MCF 10A (cell line): ENCODE measurements at places on chromosomes 1 and 21.

- no peaks in the 10 kb centered on the region for H3K4me1 ChIP-seq
- H3K4me3 ChIP-seq = no peak within 1 kb of the TSS
- no peaks in the 10 kb centered on the region for H3K36me3 ChIP-seq
- H3K27ac ChIP-seq = no peak within 1 kb of the TSS
- no peaks in the 10 kb centered on the region for H3K27me3 ChIP-seq
These were observed at the start of gene C1QC for GRCh38 chr1:22643381-22643780. TSS of gene C1QC (plus strand) at chr1:22643633. CDS start at chr1:22644024, 391 bp downstream.

GRCh38 chr21:17523007-17523451 is 10.2 kb downstream of the CXADR start:
- H3K27me3 ChIP-seq = no peaks in the 10 kb centered on the region
- peaks cover 11% of the 10 kb centered on the region for H3K4me1 ChIP-seq
- no peak overlapping the region for H3K4me3 ChIP-seq
- no peak overlapping the region for H3K27ac ChIP-seq
- DNase-seq = peak; percentile 27

GRCh38 chr1:2494323-2494693 is 18.2 kb downstream of the PLCH2 start:
- H3K4me3 ChIP-seq = peak overlapping the region; percentile 25
- peak overlapping the region; percentile 23 for H3K27ac ChIP-seq
- H3K36me3 ChIP-seq = peaks cover 25% of the 10 kb centered on the region
- peak; percentile 84 for DNase-seq

DNA sequence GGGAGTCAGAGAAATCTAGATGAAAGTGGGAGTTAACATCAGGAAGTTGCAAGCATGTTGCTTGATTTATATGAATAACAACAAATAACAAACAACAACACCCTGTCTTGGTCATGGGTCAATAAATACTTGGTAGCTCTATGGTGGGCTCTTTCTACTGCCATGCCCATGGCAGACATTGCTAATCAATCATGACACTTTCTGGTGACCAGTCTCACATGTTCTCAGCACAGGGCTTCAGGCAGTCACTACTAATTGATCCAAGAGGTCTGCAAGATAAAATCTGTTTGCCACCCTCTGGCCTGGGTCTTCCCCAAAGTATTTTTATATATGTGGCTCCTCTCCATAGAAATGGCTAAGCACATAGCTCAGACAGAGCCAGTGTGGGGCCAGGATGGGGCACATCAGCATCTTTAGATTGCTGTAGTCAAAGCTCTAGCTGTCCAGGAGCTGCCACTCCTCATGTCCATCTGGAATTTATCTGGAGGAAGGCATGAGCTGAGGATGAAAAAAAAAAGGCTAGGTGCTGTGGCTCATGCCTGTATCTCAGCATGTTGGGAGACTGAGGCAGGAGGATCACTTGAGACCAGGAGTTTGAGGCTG is 51.2 kb downstream of the STUM start:
- DNase-seq = no peak
- H3K36me3 ChIP-seq = no peaks in the 10 kb centered on the region
- H3K27ac ChIP-seq = no peak overlapping the region
- H3K27me3 ChIP-seq = peaks cover 9% of the 10 kb centered on the region

DNA sequence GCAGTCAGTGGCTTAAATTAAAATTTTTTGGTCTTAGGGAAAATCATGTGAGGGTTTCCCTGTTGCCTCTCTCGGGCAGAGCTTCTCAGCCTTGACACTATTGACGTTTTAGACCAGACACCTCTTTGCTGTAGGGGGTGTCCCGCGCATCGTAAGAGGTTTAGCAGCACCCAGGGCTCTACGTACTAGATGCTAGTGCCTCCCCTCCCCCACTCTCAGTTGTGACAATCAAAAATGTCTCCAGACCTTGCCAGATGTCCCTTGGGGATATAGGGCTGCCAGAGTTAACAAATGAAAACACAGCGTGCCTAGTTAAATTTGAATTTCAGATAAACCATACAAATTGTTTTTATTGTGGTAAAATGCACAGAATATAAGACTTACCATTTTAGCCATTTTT is 293.3 kb downstream of the DISC1 start:
- no peaks in the 10 kb centered on the region for H3K36me3 ChIP-seq
- H3K27ac ChIP-seq = no peak overlapping the region
- no peaks in the 10 kb centered on the region for H3K27me3 ChIP-seq
- H3K4me1 ChIP-seq = peaks cover 33% of the 10 kb centered on the region
- no peak overlapping the region for H3K4me3 ChIP-seq

GRCh38 chr1:115251856-115252255 is 86.2 kb downstream of the NGF start:
- no peak overlapping the region for H3K4me3 ChIP-seq
- DNase-seq = peak; percentile 47
- no peaks in the 10 kb centered on the region for H3K27me3 ChIP-seq
- H3K36me3 ChIP-seq = no peaks in the 10 kb centered on the region
- H3K27ac ChIP-seq = peak overlapping the region; percentile 90

- peaks cover 41% of the 10 kb centered on the region for H3K36me3 ChIP-seq
- H3K4me3 ChIP-seq = no peak overlapping the region
- H3K27ac ChIP-seq = no peak overlapping the region
- no peak for DNase-seq
- no peaks in the 10 kb centered on the region for H3K4me1 ChIP-seq
These were observed 67.1 kb downstream of the PTPRU start for GRCh38 chr1:29303201-29304024.

GRCh38 chr21:36854391-36854790 is 112.1 kb downstream of the HLCS start:
- DNase-seq = peak; percentile 53
- no peaks in the 10 kb centered on the region for H3K27me3 ChIP-seq
- no peak overlapping the region for H3K27ac ChIP-seq

GRCh38 chr1:174812016-174812415 is 187.7 kb upstream of the CACYBP start:
- H3K4me3 ChIP-seq = no peak overlapping the region
- H3K36me3 ChIP-seq = no peaks in the 10 kb centered on the region
- H3K27ac ChIP-seq = no peak overlapping the region
- no peak for DNase-seq

DNA sequence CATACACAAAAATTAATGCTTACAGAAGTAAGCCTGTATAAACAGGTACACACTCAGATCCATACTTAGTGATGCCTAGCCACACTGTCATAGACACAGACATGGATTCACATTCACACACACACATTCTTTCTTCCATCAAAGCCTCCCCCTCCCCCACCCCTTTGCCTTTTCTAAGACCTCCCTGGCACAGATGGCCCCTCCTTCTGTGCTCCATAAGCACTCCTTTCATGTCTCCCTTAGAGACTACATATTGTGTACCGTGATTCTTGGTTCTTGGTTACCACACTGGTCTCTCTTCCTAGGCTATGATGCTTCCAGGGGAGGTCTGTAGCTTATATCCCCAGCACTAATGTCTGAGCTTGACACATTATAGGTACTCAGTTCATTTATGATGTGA is 2.0 kb upstream of the NHLH2 start:
- H3K36me3 ChIP-seq = no peaks in the 10 kb centered on the region
- H3K27me3 ChIP-seq = peaks cover 28% of the 10 kb centered on the region
- no peaks in the 10 kb centered on the region for H3K4me1 ChIP-seq
- H3K27ac ChIP-seq = no peak overlapping the region
- no peak for DNase-seq

GRCh38 chr1:66373157-66373591 is 160.8 kb upstream of the SGIP1 start:
- no peaks in the 10 kb centered on the region for H3K27me3 ChIP-seq
- peaks cover 58% of the 10 kb centered on the region for H3K36me3 ChIP-seq
- DNase-seq = no peak
- peaks cover 8% of the 10 kb centered on the region for H3K4me1 ChIP-seq
- no peak overlapping the region for H3K27ac ChIP-seq

DNA sequence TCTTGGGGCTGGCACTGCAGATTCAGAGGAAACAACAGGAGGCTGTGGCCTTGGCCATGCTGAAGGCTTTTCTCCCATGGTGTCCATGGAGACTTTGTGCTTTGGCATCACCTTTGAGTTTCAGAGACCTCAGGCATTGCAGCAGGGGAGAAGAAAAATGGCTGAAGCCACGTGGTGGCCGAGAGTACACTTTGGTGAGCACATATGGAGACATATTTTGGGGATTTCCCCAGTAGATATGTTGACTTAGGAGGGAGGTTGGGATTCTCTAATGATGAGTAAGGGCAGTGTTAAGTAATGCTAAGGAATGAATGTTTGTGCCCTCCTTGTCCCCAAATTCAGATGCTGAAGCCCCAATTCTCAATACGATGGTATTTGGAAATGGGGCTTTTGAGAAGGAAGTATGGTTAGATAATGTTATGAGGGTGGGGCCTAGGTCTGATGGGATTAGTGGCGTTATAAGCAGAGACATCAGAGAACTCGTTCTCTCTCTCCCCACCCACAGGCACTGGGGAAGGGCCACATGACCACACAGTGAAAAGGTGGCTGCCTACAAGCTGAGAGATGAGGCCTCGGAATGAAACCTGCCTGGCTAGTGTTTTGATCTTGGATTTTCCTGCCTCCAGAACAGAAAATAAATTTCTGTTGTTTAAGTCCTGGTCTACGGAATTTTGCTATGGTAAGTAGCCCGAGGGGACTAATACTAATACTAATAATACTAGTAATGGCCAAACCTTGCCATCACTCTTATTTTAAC is 98.6 kb downstream of the TBX19 start:
- H3K27me3 ChIP-seq = no peaks in the 10 kb centered on the region
- H3K4me1 ChIP-seq = peaks cover 7% of the 10 kb centered on the region
- peak; percentile 73 for DNase-seq
- no peaks in the 10 kb centered on the region for H3K36me3 ChIP-seq
- H3K4me3 ChIP-seq = no peak overlapping the region
- H3K27ac ChIP-seq = no peak overlapping the region

DNA sequence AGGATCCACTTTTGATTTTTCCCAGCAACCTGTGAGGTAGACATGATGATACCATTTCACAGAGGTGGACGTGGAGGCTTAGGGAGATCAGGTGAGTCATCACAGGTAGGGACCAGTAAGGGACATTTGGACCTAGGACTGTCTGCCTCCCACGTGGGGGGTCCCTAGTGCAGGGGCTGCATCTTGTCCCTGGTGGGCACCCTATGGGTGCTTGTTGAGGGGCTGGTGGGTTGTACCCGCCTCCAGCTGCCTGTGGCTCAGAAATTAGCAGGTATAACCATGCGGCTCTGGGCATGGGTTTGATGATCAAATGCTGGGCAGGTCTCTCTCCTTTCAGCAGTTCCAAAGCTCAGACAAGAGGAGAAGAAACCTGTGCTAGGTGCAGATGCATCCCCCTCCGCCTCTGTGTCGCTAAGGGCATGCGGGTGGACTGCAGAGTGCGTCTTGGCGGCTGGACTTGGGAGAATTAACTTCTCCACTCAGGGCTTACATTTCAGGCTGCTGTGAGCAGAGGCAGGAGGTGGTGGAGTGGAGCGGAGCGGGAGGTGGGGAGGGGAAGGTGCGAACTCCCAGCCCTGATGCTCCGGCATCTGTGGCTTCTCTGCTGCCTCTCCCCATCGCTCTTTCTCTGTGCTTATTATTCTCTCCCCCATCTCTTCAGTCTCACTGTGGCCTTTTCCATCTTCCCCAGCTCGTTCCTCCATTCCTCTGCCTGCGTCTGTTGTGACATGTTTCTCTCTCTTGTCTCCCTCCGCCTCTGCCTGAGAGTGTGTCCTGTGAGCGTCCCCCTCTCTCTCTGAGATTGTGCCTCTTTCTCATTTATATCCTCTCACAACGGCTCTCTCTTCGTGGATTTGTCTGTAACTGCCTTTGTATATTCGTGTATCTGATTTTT is 146.8 kb downstream of the PTPRU start:
- no peak overlapping the region for H3K27ac ChIP-seq
- H3K36me3 ChIP-seq = peaks cover 6% of the 10 kb centered on the region
